Frontal cortex (tissue), 4 donors: ENCODE measurements at places on chromosomes 12 and 14. TPM values are rescaled to one million over a fixed set of nuclear protein-coding genes. Genes with fewer than 3 reads are reported as not detected.

The APOF gene
- not detected for total RNA-seq

The FGD4 gene
- 81.9 TPM for total RNA-seq

The TAS2R7 gene
- total RNA-seq: 0.41 TPM

The PIWIL1 gene
- total RNA-seq: not detected
